GM12878 (cell line): ENCODE measurements at places on chromosomes 6 and 20. TPM values are rescaled to one million over a fixed set of nuclear protein-coding genes. Genes with fewer than 3 reads are reported as not detected.
A peak's percentile ranks its signal among the peaks of the same experiment; 100 is the strongest.

The CCN5 gene
- 0.15 TPM in 1 of 2 replicates, not detected in the other for total RNA-seq

The MUC22 gene
- 0.03 TPM in 1 of 2 replicates, not detected in the other for total RNA-seq

The BTN1A1 gene
- 1.1 and 1.5 TPM in 2 replicates for total RNA-seq

The SLC29A1 gene
- total RNA-seq: 71.7 and 79.5 TPM in 2 replicates

The EPHA7 gene
- not detected in 2 replicates for total RNA-seq

The CCN6 gene
- total RNA-seq: not detected in 2 replicates

The CST5 gene
- total RNA-seq: not detected in 2 replicates

The IMPG1 gene
- not detected in 2 replicates for total RNA-seq

The HDGFL1 gene
- total RNA-seq: 0.69 and 1.1 TPM in 2 replicates

- DNase-seq: no peak
Observed at GRCh38 chr6:19632230-19632629, 204.9 kb upstream of the ID4 start.

DNA sequence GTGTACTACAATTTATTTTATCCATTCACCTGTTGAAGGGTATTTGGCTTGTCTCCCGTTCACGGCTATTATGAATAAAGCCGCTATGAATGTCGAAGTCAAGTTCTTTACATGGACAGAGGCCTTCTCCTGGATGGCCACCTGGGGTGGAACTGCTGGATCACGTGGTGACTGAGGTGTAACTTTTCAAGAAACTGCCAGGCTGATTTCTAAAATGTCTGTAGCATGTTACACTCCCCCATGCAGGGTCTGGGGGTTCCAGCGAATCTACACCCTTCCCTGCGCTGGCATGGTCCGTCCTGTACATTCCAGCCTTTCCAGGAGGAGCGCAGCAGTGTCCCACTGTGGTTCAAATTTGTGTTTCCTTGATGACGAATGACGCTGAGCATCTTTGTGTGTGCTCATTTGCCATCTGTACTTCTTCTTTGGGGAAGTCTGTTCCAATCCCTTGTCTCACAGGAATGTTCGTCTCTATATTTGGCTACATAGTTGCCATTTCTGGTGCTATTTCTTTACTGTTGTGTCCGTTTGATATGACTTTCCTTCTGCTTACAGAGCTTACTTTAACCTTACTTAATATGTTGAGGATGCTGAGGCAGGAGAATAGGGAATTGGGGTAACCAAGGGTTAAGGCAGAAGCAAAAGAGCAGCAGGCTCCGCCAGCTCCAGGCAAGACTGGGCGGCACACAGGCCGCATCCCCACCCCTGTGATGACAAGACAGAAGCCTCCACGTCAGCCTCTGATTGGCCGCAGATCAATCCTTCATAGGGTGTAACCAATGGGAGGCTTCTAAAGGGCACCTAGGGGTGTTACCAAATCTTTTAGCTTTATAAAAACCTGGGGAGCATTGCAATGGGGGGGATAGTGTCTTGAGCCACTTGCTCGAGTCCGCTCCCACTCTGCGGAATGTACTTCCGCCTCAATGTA, 106.6 kb downstream of the TAF4 start:
- no peak for DNase-seq

DNA sequence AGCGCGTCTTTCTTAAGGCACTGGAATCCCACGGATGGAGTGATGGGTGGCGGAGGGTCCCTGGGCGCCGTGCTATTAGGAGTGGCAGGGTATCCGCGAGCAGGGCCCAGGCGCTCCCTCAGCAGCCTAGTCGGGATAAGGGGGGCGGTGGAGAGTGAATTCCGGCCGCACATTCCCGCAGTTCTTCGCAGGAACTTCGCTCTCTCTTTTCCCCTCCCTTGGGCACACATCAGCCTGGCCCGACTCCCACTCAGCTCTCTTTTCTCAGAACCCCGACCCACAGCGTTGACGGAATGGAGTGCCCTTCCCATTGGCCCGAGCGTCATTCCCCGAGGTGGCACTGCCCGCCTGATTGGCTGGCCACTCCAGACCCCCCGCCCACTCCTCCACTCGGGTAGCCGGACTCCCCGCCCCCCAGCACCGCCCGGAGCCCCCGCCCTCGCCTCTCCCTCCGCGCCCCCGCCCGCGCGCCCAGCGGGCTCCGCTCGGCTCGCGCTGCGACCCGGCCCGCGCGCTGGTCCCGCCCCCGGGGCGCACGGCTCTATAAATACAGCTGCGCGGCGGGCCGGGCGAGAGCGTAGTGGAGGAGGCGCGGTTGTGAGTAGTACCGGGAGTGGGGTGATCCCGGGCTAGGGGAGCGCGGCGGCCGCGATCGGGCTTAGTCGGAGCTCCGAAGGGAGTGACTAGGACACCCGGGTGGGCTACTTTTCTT, at the start of gene ID4:
TSS of gene ID4 (plus strand) at position 572 of the 712 bp plus-strand sequence. CDS start 385 bp downstream, outside the sequence.
- DNase-seq: no peak

- no peak for DNase-seq
Observed at GRCh38 chr6:16292942-16293341, 54.6 kb downstream of the GMPR start.

DNA sequence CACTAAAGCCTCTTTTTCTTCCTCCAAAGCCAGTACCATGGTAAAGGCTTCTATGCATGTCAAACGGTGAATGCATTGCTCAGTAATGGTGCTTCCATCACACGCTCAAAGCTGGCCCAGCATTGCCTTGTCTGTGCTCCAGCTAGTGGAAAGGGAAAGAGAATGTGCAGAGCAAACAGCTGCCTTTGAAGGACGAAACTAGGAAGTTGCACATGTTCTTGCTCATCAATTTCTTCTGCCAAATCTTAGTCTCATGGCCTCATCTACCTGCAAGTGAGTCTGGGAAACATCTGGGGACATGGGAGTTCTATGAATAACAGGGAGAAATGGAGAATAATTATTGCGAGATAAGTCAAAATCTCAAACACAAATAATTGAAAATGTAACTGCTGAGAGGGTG, 216.5 kb upstream of the SSTR4 start:
- DNase-seq: no peak

- DNase-seq: no peak
Observed at GRCh38 chr6:111187874-111188273, 100.6 kb downstream of the SLC16A10 start.

DNA sequence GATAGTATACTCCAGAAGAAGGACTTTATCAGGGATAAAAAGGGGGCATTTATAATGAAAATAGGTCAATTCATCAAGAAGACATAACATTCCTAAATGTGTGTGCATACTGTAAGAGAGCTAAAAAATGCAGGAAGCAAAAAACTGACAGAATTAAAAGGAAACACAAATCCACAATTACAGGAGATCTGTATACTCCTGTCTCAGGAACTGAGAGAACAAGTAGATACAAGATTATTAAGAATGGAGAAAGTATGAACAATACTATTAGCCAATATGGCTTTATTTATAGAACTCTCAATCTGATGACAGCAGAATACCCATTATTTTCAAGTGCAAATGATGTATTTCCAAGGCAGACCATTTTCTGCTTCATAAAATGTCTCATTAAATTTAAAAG, 167.7 kb upstream of the BMP5 start:
- DNase-seq: no peak

DNA sequence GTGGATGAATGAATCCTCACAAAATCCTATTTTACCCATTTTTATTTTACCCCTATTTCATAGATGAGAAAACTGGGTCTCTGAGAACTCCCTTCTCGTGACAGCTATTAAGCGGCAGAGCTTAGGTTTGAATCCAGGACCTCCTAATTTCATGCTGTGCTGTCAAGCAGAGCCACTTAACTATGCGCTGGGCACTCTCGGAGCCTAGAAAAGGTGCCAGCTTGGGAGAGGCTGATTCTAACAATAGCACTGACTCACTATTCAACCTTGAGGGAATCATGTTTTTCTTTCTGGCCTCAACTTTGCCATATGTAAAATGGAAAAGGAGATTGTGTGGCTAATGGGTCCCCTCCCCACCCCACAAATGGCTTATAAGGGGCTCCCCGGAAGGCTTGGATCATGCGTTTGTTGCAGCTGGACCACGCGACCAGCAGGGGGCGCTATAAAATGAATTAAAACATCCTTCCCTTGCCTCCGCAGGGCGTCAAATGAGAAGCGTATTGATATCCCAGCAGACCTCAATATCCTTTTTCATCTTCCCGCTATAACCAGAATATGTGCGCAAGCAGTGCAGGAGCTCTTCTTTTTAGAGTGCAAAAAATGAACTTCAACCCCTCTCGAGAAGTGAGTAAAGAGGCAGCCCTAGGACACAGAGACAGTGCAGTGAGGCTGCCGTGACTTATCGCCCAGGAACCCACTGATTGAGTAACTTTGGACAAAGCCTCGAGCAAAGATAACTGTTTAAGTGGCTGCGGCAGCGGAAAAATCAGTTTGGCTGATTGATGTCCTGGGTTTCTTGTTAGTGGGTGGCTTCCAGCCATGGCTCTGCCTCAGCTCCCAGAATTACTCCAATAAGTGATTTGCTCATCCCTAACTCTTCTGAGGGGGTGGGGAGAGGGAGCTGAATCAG, 12.8 kb upstream of the PDYN start:
- DNase-seq: no peak

DNA sequence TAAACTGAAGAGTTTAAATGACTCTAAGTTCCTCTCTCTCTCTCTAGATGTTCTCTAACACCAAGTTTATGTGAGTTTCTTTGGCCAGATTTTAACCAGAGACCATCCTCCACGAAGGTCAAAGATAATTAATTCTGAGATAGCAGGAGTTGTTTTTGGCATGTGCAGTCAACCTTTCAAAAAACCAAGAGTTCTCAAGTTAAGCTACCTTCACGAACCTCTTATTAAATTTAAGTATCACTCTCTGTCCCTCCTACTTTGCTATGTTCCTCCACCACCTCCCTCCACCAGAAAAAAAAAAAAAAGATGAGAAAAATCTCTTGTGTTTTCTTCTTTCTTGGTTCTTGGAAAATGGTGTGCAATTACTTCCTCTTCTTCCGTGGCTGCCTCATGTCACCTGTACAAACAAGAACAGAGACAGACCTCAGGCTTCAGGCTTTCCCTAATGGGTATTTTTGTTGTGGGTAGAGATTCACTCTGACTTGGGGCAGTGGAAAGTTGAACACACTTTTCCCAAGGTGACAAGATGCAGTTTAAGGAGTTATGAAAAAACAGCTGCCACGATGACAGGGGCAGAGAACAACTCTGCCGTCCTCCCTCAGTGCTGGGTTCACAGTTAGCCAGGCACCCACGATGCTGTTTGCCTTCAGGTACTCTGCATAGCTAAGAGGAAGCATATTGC, 64.3 kb downstream of the ADTRP start:
- DNase-seq: peak; percentile 79

- peak; percentile 60 for DNase-seq
Observed at GRCh38 chr6:16414205-16414604, 175.8 kb downstream of the GMPR start.

DNA sequence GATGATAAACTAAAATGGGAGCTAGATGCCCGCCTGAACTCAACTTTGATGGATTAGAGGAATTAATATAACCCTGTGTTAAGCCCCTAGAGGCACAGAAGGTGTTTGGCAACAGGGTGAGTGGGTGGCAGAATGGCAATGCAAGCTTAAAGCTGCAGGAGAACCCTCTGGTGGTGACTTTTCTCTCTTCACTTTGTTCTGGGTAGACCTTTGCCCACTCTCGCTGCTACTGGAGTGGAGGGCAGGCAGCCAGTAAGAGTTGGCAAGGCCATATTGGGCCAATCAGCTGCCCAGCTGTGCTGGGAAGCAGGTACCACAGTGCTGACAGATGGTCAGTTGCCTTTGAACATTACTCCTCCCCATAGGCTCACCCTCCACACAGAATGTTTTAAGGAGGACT, 468.2 kb downstream of the MMUT start:
- no peak for DNase-seq

GRCh38 chr6:128479048-128479666, 41.2 kb downstream of the PTPRK start:
- no peak for DNase-seq

GRCh38 chr6:170151804-170152123, 139.1 kb downstream of the DLL1 start:
- DNase-seq: no peak

DNA sequence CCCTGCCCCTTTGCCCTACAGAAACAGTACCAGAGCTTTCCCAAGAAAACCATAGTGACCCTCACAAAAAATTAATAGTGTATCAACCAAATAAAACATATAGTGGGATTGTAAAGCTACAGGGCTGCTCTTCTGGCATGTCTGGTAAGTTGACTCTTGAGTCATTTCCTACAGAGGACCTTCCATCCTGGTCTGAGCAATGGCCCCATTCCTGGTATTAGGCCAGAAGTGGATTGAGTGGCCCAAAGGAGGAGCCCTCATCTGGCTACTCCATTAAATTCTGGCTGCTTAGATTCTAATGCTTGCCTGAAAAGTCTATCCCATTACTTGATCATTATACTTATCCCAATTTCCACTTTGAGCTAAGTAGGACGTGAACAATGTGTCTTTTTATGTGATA, 150.9 kb upstream of the HMGN3 start:
- DNase-seq: no peak

GRCh38 chr6:108822401-108822800, 25.8 kb upstream of the ARMC2 start:
- no peak for DNase-seq

DNA sequence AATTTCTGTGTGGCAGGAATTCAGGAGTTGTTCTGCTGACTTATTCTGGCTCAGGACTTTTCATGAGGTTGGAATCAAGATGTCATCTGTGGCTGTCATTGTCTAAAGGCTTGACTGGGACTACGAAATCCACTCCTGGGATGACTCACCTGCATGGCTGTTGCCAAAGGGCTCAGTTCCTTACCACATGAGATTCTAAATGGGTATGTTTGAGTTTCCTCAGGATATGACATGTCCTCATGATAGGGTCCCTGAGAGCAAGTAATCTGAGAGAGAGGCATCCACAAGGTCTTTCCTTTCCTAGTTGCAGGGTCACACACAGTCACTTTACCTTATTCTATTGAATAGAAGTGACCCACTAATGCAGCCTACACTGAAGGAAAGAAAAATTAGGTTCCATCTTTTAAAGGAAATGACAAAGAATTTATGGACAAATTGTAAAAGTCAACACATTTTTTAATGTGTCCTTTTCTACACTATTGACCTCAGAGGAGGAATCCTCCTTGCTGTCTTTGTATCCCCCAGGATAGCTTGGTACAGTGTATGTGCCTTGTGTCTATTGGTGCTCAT, 1025.0 kb upstream of the GJE1 start:
- no peak for DNase-seq

- DNase-seq: no peak
Observed at GRCh38 chr6:11142296-11143027, 30.9 kb upstream of the ERVFRD-1 start.

DNA sequence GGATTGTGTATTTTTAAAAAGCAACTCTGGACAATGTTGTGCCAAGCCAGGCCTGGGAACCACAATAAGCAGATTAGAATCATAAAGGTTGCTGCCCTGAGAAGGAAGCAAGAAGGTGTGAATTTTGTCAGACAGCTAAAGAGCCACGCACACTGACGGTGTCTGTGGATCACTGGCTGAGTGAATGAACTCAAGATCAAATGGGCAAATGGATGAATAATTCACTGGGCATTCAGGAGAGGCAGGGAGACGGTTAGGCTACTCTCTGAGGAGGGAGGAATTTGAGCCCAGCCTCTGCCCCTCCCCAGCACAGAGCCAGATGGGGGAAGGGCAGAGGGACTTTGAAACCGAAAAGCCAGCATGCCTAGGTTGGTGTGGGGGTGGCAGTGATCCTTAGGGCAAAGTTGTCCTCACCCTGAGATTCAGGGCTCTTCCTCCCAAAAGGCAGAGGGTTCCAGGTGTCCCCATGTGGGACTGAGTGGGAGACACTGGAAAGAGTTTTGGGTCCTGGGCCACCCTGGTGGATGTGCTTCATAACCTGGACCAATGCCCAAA, 19.5 kb upstream of the SLC22A7 start:
- no peak for DNase-seq
